Activated gamma-delta T cell (primary cell): ENCODE measurements at places on chromosomes 16 and 17.

DNA sequence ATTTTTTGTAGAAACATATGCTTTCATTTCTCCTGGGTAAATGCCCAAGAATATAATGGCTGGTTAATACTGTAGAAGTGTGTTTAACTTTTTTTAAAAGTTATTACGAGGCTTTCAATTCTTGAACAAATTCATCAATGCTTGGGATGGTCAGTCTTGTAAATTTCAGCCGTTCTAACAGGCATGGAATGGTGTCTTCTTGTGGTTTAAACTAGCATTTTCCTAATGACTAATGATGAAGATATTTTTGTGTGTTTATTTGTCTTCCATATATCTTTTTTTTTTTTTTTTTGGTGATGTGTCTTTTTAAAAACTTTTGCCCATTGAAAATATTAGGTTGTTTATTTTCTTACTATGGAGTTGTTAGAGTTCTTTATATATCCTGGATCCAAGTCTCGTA lies 67.1 kb downstream of the MGAT5B start:
- no peak for DNase-seq

DNA sequence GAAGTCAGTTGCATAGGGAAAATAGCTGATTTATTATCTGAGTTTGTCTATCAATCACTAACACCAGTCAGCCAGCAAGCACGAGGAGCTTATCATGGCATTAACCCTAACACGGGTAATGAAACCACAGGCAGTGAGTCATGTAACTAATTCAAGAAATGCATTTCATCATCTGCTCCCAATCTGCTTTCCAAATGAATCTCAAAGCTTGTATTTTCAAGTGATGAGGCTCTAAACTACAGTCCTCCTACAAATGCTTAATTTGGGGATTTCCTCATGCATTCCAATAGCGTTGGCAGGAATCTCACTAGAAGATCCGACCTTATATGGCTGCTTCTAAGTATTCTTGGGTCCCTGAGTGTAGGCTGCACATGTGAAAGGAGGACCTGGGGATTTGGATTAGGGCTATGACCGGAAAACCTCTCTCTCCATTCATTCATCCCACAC lies 118.4 kb upstream of the HSBP1 start:
- DNase-seq = no peak

DNA sequence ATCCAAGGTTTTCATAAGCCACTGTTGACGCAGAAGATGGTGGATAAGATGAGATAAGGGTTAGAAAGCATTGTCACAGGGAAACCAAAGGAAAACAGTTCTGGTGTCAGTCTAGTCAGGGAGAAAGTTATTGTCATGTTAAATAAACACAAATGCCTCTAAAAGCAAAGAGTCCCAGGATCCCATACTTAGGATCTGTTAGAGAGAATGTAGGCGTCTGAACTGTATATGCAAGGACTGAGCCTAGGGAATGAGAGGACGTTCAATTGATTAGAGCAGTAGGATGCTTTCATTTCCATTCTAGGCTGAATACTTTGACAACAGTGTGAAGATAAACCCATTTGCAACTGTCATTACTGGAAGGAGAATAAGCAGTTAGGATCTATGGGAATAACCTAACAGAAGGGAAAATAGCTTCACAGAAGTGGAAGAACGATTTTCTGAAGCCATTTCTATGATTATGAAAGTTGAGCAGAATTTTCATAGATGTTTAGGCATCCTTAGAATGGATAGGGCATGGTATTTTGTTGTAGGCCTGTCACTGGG lies 1149.1 kb upstream of the CDH8 start:
- DNase-seq = no peak

DNA sequence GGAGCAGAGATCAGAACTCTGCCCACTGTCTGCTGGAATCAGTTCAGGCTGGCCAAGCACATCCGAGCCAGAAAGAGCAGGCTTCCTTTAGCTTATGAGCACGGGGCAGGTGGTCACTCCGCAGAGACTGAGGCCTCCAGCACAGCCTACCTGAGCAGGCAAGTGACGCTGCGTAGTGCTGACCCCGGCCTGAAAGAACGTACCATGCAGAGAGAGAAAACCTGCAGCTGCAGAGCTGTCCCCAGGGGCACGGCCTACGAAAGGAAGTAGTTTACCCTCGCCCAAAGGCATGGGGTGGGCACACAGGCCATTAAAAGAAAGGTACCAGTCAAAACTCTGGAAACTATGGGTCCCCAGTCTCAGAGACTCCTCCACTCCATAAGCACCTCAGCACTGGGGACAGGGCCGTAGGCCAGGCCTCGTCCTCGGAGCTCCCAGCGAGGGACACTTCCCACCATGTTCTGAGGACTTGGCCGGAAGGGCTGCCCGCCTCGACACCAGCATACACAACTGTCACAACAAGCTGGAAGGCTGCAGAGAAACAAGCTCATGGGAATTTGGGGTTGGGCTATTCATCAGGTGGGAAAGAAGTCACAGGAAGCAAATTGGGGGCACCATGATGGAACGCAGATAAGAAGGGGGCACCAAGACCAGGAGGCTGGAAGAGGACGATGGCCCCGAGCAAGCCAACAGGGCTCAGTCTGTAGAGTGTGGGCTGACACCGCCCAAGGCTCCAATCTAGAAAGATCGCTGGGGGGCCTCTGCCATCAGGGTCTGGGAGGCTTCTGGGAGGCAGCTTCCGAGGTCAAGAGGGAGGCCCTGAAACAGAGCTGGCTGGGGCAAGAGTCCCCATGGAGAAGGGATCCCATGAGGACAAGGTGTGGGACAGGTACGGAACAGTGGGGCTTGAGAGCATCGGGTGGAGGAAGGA lies 21.2 kb downstream of the MEAK7 start:
- no peak for DNase-seq

- DNase-seq = no peak
Measured at GRCh38 chr17:503449-503700, 150.8 kb upstream of the RPH3AL start.

- no peak for DNase-seq
Measured at GRCh38 chr16:70638814-70639792, 7.3 kb upstream of the IL34 start.

DNA sequence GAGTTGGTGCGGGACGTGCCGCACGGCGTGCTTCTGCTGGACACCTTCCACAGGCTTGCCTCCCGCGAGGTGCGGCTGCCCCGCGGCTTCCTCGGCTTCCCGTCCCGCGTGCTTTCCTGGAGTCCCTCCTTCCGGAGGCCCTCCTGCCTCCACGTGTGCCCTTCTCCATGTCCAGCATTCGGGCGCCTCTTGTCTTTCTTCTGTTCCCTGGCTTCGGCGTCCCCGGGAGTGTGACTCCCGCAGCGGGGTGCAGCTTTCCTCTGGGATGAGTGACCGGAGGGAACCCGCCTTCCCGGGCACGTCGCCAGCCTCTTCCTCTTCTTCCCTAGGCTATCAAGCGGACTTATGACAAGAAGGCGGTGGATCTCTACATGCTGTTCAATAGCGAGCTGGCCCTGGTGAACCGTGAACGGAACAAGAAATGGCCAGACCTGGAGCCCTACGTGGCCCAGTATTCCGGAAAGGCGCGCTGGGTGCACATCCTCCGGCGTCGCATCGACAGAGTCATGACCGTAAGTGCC lies 23.0 kb downstream of the DNAH2 start:
- no peak for DNase-seq

DNA sequence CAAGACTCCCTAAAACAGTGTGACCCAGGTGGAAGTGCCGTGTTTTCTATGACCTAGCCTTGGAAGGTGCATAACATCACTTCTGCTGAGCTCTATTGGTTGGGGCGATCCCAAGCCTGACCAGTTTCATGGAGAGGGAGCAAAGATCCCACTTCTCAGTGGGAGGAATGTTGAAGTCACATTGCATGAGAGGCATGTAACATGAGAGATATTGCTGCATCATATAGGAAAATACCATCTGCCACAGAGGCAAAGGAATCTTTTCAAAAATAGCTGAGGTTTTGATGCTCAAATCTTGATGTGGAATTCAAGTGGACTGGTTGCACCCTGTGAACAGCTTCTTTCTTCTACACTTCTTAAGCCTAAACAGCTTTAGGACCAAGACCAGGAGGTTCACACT lies 56.4 kb upstream of the NLRP1 start:
- no peak for DNase-seq

DNA sequence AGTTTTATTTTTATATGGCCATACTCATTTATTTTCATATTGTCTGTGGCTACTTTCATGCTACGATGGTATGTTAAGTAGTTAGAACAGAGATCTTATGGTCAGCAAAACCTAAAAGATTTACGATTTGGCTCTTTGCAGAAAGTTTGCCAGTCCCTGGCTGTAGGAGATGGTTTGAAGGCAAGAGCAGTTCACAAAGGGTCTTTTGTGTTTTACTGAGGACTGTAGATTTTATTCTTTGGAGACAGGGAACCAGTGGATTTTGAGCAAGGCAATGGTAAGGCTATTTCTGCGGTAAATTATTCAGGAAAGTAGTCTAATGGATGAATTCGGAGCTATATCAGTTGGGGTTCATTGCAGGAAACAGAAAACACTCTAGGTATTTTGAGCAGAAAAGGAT lies 90.7 kb downstream of the WWP2 start:
- no peak for DNase-seq

DNA sequence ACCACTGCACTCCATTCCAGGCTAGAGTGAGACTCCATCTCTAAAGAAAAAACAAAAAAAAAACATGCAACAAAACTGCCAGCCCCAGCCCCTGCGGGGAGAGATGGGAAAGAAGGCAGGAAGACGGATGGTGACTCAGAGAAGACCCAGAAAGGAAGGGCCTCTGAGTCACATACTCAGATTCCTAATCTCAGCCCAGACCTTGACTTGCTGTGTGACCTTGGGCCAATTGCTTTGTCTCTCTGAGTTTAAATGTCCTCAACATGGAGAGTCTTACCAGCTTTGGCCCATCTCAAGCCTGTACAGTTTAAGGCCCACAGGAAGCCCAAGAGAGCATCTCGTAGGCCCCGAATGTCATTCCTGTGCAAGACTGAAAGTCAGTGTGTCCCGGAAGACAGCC lies 86.5 kb upstream of the LHX1 start:
- no peak for DNase-seq

DNA sequence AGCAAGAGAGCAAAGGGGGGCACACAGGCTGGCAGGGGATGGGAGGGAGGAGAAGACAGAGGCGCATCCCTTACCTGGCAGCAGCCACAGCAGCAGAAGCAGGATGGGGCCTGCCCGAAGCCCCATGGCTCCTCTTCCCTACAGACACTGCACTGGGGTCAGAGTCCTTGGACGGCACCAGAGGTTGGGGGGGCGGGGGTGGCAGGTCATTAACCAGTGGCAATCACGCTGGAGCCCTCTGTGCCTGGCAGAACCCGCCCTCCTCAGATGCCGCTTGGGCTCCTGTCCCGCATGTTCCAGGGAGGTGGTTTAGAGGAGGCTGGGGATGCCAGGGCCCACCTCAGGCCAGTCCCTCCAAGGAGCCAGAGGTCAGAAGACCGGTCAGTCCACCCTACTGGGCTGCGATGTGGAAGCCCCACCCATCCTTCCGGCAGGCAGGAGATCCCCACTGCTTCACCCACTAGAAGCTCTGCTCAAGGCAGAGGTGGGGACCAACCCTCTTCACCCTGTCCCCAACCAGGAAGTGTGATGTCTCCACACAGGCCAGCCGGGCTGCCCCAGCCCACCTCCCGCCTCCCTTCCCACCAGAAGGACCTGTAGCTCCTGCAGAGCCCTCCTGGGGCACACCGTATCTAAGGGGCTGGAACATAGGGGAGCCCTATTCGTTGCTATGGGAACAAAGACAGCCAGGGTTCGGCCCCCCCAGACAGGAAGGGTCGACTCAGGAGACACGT lies 11.7 kb downstream of the ZG16B start:
- no peak for DNase-seq

DNA sequence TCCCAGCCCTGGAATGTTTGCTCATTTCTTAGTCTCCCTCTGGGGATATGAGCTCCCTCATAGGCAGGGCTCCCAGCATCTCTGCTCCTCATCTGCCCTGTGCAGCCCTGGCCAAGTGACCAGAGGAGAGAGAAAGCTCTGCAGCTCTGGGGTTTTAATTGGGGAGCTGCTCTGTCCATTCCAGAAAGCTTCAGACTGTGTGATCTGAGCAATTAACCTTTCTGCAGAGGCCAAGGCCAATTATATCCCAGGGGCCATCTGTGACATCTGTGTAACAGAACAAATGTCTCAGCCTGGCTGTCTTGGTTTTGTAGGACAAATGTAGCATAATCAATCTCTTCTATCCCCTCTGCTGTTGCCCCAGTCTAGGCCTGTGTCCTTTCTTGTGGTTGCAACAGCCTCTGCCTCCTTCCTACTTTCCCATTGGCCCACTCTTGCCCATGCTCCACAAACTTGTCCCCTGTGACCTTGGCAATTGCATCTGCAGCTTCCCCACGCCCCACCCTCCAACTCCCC lies 156.0 kb downstream of the GSG1L start:
- DNase-seq = no peak

DNA sequence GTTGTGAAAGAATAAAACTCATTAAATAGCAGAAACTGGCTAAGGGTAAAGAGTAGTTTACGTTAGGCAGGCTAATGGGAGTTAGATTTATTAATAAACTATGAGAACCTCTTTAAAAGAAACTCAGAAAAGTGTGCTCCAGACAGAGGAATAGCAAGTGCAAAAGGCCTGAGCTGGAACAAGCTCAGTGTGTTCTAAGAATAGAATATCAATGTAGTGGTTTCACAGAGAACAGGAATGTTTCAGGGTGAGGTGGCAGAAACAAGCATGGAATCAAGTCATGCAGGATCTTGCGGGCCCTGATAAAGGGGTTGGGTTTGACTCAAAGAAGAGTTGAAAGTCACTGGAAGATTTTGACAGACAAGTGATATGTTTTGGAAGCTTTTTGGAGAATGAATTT lies 164.0 kb upstream of the HS3ST3A1 start:
- DNase-seq = no peak

DNA sequence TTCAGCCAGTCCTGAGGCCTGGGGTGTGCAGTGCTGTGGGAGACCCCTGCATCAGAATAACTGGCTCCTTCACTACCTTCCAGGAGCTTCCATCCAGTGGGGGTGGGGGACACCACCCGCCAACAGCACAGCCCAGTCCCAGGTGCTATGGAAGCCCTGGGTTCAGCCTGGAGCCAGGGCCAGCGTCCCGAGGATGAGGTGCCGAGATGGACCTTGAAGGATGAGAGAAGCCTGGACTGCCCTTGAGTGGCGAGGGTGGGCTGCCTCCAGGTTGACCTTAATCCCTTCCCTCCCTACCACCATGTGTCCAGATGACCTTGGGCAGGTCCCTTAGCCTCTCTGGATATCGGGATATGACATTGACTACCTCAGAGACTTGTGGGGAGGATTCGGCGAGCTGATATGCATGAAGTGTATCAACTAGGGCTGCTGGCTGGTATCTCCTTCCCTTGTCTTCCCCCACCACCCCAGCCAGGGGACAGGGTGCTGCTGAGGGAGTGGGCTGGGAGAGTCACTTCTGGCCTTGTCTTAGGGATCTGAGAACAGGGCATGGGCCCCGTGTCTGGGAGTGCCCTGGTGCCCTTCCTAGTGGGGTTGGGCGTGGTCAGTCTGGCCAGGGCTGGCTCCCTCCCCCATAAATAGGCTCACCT lies 14.2 kb upstream of the LASP1NB start:
- no peak for DNase-seq

- no peak for DNase-seq
Measured at GRCh38 chr17:67078292-67078691, 33.9 kb downstream of the CACNG1 start.

DNA sequence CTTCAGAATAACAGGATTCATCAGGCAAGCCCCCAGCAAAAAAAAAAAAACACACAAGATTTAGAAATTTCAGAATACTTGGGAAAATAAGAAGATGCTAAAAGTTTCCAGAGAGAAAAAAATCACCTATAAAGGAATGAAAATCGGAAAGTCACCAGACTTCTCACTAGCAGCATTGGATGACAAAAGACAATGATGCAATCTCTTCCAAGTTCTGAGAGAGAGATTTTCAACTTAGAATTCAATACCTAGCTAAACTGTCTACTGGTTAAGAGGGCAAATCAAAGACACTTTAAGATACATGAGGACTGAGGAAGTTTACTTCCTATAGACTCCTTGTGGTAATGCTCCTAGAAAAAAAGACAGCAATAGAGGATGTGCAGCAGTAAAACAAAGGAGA lies 23.9 kb upstream of the TNS4 start:
- no peak for DNase-seq
